ENCODE measurements at places on chromosomes 2 and 18.
A peak's percentile ranks its signal among the peaks of the same experiment; 100 is the strongest.

DNA sequence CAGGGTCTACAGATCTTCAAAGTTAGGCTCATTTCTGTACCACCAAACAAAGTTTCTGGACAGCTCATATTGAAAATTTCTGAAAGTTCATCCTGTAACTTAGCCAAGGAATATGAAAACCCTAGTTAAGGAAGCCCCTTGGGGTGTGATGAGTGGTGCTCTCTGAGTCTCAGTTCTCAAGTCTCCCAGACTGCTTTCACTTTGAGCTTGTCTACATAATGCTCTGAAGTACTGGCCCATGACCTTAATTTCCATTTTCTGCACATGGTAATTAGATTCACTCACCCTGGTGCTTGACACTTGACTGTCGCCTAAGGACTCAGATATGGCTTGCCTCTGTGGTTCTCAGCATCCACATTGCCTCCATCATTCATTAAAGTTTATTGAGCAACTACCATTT lies 51.7 kb upstream of the SATB2 start:
- DNase-seq, result no peak

DNA sequence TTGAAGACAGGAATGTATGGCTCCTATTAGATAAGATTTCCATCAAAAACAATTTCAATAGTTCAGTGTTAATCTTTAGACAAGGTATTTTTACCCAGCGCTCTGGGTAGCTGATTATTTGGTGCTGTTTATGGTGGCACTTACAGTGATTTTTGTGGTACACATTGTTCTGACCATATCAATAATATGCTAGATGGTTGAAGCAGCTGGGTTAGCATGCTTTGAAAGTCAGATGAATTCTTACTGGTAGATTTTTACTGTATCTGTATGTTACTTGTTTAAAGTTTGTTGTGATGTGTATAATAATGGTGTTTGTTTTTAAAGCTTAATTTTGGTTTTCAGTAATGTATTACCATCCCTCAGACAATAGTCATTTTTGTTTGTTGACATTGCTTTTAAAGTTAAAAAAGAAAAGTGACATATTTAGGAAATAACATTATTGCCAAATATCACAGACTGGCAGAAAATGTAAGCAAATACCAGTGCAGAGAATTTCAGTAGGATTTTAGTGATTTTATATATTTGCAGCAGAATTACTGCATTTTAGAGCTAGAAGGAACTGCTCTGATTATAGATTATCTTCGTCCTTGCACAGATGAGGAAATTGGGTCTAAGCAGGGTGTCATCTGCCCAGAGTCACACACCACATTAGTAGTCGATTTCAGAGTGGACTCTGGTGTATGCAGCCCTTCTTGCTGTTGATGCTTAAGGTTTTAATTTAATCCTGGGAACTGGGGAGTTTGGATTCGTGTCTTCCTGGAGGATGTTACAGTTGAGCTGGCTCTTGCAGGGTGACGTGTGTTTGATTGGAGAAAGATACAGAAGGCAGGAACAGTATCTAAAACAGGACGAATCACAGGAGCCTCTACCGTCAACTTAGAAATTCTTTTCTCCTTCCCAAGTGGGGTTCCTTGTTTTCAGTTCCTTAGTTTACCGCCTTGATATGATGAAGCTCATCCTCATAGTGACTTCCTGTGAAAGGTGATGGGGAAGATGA lies 6.6 kb downstream of the SOCS6 start:
- DNase-seq, result no peak

DNA sequence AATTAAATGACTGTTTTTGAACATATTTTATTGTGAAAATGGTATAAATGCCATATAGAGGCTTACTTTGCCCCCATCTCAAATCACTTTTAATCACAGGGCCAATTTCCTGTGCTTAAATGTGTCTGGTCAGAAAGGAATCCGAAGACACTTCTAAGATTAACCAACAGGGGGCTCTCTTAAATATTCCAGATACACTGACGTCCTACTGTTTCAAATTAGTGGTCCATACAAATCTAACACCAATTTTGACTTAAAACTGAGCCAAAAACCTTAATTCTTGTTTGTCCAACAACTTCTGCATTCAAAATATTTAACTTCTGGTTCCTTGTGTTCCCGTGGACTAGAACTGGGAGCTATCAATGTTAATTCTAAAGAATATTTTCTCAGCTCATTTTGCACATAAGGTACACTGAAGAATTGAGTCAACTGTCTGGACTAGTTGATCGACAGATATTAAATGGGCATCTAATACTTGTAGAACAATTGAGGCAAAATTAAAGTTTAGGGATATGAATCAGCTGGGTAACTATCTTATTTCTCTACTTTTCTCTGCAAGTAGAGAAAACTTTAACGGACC lies 557.5 kb downstream of the ARHGAP15 start:
- no peak for DNase-seq

- DNase-seq, result no peak
Observed at GRCh38 chr2:39033980-39034379, 86.9 kb downstream of the SOS1 start.

GRCh38 chr2:49080681-49081080 lies 73.6 kb downstream of the FSHR start:
- no peak for DNase-seq

- no peak for DNase-seq
Observed at GRCh38 chr2:241459520-241459919, 48.9 kb downstream of the STK25 start.

DNA sequence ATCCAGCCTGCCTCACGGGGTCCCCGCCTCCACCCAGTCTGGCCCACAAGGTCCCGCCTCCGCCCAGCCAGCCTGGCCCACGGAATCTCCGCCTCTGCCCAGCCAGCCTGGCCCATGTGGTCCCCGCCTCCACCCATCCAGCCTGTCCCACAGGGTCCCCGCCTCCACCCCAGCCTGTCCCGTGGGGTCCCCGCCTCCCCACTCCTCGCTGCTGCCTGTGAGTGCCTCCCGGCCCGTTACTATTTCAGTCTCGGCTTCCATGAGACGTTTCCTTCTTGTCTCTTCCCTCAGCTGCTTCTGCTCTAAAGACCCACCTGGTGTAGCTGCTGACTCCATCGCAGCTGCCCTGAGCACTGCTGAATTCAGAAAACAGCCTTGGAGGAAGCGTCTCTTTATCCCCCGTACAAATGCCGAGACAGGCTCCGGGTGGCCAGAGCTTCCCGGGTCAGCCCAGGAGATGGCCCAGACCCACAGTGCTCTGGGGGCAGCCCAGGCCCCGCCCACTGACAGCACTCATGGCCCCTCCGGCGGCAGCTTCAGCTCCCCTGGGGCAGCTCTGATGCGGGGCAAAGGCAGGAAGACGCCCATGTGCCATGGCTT lies 69.8 kb downstream of the NFATC1 start:
- DNase-seq, result no peak

- no peak for DNase-seq
Observed at GRCh38 chr18:41732356-41732755, 222.7 kb upstream of the PIK3C3 start.

DNA sequence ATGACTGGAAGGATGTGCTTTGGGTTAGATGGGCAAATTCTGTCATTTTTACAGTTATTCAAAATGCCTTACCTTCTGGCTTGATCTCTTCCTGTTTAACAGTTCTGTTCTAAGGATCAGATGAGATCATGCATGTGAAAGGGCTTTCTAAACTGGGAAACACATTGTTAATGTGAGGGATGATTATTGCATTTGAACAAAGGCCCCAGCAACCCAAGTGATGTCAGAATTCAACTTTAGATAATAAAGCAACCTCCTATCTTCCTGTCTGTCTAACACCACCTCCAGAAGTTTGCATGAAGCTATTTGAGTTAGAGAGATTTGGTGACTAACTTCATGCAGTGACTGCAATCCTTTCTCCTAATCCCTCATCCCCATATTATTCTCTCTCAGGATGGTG lies 77.8 kb upstream of the B3GNT2 start:
- no peak for DNase-seq

GRCh38 chr2:224178056-224178455 lies 139.0 kb upstream of the SERPINE2 start:
- peak; percentile 16 for DNase-seq

DNA sequence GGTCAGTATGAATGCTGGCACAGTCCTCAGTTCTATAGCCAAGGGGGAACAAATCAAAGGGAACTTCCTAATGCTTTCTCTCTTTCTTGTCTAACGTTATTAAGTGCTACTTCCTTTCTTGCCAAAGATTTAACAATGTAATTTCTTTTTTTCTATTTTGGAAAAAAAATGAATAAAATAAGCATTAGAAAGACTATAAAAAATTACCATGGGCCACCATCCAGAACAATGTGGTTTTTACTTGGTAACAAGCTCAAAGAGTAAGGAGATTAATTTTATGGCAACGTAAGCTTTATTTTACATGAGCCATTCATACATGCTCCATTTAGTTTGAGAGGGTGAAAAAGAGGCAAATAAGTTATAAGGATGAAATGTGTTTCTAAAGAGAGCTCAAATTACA lies 40.1 kb downstream of the SERPINE2 start:
- DNase-seq, result no peak

DNA sequence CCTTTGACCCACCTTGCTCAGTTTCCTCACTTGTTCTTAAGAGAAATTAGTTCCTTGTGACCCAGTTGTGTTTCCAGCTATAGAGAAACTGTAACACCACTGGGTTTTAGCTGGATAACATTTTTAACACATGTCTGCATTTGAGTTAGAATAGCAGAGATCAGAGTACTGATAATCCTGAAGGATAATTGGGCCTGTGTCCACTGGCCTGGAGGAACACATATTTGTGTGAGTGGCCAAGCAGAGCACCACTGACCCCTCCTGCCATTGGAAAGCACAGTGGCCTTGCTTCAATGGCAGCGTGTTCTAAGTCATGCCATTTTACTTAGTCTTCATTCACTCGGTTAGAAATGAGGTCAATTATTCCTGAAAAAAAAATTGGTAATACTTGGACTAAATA lies 42.6 kb downstream of the PKP4 start:
- no peak for DNase-seq

DNA sequence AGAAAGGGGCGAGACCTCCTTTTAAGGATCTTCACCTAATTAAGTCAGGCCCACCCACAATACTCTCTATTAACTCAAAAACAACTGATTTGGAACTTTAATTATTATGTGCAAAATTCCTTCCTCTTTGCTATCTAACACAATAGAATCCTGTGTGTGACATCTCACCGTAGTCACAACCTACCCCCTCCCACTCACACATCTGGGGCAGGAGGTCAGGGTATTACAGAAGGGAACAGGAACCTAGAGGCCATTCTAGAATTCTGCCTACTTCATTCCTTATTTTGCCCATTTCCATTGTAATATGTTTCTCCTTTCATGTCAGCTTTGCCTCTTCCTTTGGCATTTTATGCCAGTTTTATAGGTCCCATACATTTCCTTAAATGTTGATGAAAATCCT lies 829.3 kb upstream of the ID2 start:
- no peak for DNase-seq

All from NCI-H748 treated with DMSO at 0.1 percent for 48 hours (cell line).